HT1080 (cell line): ENCODE measurements at places on chromosomes 5 and 9. TPM values are rescaled to one million over a fixed set of nuclear protein-coding genes. Genes with fewer than 3 reads are reported as not detected.

Gene PIP5K1B
- not detected in 2 replicates for total RNA-seq

GRCh38 chr9:116243708-116244107, 90.1 kb downstream of the PAPPA start:
- DNase-seq, result no peak

GRCh38 chr9:98533132-98533531, 175.6 kb downstream of the GABBR2 start:
- no peak for DNase-seq

GRCh38 chr5:61882901-61883500, 423.0 kb upstream of the KIF2A start:
- DNase-seq, result no peak

Gene KLHL3
- 0.42 and 0.47 TPM in 2 replicates for total RNA-seq

- DNase-seq, result no peak
Measured at GRCh38 chr5:99955962-99956361, 579.2 kb upstream of the FAM174A start.

Gene ESM1
- 27.1 and 27.7 TPM in 2 replicates for total RNA-seq

DNA sequence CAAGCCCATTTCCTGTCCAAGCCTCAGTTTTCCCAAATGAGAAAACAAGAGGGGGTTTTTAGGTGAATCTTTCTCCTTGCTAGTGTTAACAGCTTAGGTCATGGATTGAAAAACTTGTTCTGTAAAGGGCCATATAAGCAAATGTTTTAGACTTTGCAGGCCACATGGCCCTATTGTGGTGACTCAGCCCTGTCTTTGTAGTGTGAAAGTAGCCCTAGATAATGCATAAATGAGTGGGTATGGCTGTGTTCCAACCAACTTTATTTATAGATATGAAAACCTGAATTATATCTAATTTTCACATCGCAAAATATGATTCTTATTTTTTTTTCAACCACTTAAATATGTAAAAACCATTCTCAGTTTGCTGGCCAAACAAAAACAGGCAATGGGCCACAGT, 6.9 kb upstream of the BARX1 start:
- DNase-seq, result no peak

GRCh38 chr5:136453986-136454758, 88.8 kb upstream of the TRPC7 start:
- DNase-seq, result no peak

DNA sequence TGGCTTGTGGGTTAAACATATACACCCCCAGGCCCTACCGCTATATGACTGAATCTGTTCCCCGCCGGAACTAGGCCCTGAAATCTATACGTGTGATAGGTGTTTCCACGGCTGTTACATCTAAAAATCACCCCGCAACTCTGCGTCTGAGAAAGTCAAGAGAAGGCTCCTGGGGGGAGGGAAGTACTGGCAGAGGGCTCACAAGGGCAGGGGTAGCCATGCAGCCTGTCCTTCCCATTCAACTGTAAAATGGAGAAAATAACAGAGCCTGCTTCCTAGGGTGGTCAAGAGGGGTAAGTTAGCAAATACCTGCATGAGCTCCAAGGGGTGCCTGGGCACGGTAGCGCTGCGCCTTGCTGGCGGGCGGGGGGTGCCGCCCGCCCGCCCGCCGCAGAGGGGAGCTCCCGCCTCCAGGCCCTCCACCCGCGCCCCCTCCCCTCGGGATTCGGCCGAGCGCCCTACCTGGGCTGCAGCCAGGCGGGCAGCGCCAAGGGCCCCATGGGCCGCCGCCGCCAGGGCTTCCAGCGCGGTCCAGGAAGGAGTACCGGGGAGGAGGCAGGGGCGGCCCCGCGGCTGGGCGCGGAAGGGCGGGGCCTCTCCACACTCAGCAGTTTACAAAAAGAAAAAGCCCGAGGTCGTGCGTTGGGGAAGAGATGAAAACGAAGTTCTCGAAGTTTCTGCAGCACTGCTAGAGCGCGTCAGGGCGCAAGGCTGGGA, at the start of gene HACD4:
TSS of gene HACD4 (minus strand) at position 550 of the 717 bp plus-strand sequence. CDS start at position 500, 50 bp downstream.
- no peak for DNase-seq

- DNase-seq, result no peak
Measured at GRCh38 chr9:79257790-79258351, 313.9 kb upstream of the TLE4 start.

GRCh38 chr5:154405078-154405792, 40.6 kb upstream of the SAP30L start:
- DNase-seq, result peak; percentile 74

DNA sequence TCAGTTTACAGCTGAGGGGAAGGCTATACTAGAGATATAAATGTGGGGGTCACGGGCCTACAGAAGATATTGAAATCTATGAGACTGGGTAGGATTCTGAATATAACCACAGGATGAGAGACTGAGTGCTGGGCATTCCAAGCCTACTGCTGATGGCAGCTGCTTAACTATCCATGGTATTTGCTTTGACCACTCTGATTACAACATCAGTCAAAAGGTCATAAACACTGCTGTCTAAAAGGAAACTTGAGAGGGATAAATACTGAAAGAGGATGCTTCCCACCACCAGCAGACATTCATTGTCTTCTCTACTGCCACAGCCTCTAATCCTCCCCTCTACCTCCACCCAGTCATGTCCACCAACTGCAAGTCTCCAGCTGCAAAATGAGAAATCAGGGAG, 3.8 kb downstream of the ZNF622 start:
- peak; percentile 79 for DNase-seq

GRCh38 chr5:17267106-17267505, 49.7 kb downstream of the BASP1 start:
- no peak for DNase-seq

DNA sequence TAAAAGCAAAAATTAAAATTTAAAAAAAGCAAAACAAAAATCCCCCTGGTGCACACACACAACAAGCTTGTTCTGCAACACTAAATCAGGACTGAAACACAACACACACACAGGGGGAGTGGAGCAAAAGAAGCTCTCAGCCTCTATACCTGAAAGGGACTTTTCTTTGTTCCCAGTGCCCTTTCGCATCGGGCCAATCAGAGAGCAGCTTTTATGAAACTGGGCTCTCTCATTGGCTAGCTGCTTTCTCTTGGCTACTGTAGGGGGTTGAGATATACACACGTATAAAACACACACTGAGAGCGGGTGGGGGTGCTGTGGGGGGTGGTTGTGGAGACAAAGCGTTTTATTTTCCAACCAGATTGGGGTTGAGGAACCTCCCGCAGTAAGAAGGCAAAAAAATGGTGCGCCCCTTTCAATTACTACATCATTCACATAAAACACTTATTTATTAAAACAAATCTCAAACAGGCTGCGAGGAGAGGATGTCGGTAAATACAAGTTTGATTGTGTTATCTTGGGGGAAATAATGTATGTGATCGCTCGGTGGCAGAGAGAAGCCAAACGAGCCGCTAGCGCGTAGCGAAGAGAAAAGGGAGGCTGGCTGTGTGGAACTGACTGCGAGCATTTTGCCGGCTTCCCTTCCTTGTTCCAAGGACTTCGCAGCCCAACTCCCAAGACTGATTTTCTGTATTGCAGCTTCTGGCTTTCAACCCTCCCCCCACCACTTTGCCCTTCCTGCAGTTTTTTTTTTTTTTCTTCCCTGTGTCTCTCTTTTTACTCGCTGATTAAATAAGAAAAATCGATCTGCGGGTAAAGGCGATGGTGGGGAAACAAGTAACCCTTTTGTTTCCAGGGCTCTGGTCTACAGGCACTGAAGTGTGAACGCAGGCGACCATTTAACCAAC, 2.5 kb upstream of the ZNF608 start:
- peak; percentile 78 for DNase-seq

- no peak for DNase-seq
Measured at GRCh38 chr5:67617051-67617450, 420.5 kb upstream of the CD180 start.

GRCh38 chr5:142325725-142326479, 1.1 kb upstream of the SPRY4 start:
- DNase-seq, result peak; percentile 90

Gene LTC4S
- 1.2 TPM in 1 of 2 replicates, not detected in the other for total RNA-seq

DNA sequence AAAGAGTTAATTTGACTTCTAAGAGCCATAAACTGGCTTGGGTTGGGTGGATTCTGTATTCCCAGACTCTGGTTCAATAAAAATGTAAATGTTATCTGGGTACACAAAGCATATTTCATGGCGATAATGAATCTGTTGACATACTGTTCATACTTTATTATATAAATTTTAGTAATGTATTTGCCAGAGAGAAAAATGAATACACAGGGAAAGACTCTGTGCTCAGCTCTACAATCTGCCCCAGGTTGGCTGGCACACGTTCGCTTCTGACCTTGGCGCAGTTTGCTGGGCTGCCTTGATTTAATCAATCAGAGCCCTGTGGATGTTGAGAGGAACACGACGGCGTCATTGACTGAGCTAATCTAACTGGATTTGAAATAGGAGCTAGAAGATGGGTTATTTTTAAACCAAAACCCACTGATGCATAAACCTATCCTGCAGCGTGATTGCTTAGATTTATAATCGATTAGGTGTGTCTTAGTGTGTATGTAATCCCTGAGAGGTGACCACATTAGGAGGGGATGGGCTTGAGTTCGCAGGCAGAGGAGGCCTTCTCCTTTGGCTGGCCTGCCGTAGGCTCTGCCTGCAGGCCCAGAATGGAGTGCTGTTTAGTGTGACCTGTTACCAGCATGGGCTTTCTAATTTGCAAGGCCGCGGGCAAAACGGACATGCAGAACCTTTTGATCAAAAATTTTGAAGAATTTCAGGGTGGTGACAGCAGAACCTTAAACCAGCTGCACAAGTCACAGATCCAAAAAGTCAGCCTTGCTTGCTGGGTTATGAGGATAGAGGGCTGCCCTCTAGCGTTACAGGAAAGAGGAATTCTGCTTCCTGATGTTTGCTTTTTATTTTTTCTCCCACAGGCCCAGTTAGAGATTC, 3.9 kb upstream of the ADCY2 start:
- peak; percentile 46 for DNase-seq

- no peak for DNase-seq
Measured at GRCh38 chr9:126347911-126348760, 21.5 kb downstream of the MVB12B start.
